ENCODE measurements at places on chromosomes 2 and 18. TPM values are rescaled to one million over a fixed set of nuclear protein-coding genes. Genes with fewer than 3 reads are reported as not detected.

Gene MYCN
- not detected for total RNA-seq

Gene IER3IP1
- 17.3 TPM for total RNA-seq

Gene TMEM200C
- total RNA-seq: 1.5 TPM

Gene SP140
- 2.0 TPM for total RNA-seq

Gene LYG2
- total RNA-seq: not detected

Gene TIMM21
- 45.9 TPM for total RNA-seq

Gene ORC2
- total RNA-seq: 12.4 TPM

Gene VIT
- not detected for total RNA-seq

Gene ANKRD62
- total RNA-seq: not detected

Gene ZNF396
- total RNA-seq: 0.67 TPM

Gene APCDD1
- 2.2 TPM for total RNA-seq

Gene ALPG
- total RNA-seq: not detected

Gene LRP2
- total RNA-seq: not detected

Gene SLC8A1
- total RNA-seq: 11.9 TPM

Gene MARCO
- total RNA-seq: not detected

Gene RAB27B
- total RNA-seq: 1.3 TPM

Gene OR6B2
- not detected for total RNA-seq

Gene TMEM169
- total RNA-seq: 0.45 TPM

Gene SERPINB4
- not detected for total RNA-seq

Gene COBLL1
- total RNA-seq: 0.67 TPM

Gene KLF7
- total RNA-seq: 14.0 TPM

Gene NAT8
- not detected for total RNA-seq

Gene WDFY1
- 29.6 TPM for total RNA-seq

Gene COL3A1
- total RNA-seq: 652 TPM

Gene C1QL2
- total RNA-seq: not detected

Gene RBKS
- total RNA-seq: 0.89 TPM

Gene RABL2A
- total RNA-seq: 5.4 TPM

Gene CFAP65
- total RNA-seq: not detected

Gene C2orf66
- not detected for total RNA-seq

Gene SERPINB2
- 5.2 TPM for total RNA-seq

Gene FBXO41
- total RNA-seq: 1.6 TPM

Gene LIMS2
- 0.30 TPM for total RNA-seq

Gene RANBP2
- 26.4 TPM for total RNA-seq

Gene STRN
- 5.1 TPM for total RNA-seq

Gene CXCR1
- not detected for total RNA-seq

Gene POTEJ
- not detected for total RNA-seq

Gene TWIST2
- 134 TPM for total RNA-seq

Gene KCNK3
- not detected for total RNA-seq

Gene COX5B
- total RNA-seq: 436 TPM

Gene TCF23
- not detected for total RNA-seq

Gene CCDC121
- 1.2 TPM for total RNA-seq

Gene IL18R1
- 1.3 TPM for total RNA-seq

Gene RAB17
- total RNA-seq: under 0.01 TPM

Gene CIB4
- not detected for total RNA-seq

Gene RBM44
- total RNA-seq: under 0.01 TPM

Gene PIKFYVE
- total RNA-seq: 14.1 TPM

Data from bronchus fibroblast of lung (primary cell).